ENCODE measurements at places on chromosomes 7 and 10.

- DNase-seq: no peak
Observed at GRCh38 chr7:154953006-154953684, 49.8 kb downstream of the PAXIP1 start.

DNA sequence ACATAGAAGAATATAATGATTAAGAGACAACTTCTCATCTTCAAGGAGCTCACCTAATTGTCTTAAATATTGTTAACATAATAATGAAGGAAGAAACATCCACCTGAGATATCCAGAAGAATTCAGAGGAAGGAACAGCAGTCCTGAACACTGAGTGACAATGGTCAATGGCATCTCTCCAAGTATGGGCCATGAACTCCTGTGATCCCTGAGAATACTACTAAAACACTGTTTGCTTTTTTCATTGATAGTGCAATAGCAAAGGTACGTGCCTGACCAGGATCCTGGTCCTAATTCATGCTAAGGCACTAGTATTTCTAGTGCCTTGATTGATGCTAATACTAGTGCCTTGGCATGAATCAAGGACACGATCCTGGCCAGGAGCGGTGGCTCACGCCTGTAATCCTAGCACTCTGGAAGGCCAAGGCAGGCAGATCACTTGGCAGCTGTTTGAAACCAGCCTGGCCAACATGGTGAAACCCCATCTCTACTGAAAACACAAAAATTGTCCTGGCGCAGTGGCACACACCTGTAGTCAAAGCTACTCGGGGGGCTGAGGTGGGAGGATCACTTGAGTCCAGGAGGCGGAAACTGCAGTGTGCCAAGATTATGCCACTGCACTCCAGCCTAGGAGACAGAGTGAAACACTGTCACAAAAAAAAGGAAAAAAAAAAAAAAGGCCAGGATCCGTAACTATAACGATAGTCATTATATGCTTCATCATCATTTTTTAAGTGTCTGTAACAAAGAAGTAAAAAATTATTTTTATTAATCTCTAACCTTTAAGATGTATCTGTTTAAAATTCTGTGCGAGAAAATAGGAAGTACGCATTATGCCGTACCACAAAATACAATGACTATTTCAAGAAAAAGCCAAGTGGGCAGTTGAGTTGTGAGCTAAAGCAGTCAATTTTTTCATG is 49.1 kb downstream of the SRPK2 start:
- DNase-seq: no peak

DNA sequence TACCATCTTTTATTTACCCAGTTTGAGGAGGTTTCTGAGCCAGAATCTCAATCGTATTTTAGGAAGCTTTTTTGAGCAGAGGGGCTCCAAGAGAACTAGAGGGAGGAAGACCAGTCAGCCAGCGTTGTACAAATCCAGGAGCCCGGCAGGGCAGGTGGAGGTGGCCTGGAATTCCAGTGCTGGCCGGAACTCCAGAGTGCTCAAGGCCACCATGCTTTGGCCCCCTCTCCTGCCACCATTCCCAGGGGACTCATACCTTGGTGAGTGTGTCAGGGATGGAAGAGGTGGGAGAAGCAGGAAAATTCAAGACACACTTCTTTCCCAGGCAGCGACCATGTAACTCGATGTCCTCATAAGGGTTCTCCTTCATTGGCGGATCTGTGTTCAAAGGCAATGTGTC is 55.3 kb downstream of the DENND2A start:
- no peak for DNase-seq

DNA sequence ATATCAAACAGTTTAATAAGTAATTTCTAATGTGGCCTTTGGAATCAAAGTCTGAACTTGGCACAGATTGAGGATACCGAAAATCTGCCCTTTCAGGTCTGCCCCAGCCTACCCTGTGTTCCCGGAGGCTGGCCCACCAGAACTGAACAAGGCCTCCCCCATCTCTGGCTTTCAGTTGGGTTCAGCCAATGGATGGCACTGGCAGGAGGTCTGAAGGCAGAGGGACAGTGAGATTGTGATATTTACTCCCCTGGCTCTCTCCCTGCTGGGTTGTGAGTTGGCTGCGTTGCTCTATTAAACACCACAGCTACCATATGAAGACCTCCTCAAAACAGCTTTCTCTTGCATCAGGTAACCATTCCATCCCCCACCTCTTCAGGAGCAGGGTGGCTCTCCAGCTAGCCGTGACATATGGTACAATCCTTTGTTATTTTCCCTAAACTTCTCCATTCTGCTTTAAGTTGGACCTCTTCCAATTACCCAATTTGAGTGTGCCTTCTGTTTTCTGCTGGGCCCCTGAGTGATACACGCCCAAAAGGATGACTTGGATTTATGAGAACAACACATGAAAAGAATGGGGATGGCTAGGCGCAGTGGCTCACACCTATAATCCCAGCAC is 28.1 kb downstream of the DNMBP start:
- peak; percentile 24 for DNase-seq

DNA sequence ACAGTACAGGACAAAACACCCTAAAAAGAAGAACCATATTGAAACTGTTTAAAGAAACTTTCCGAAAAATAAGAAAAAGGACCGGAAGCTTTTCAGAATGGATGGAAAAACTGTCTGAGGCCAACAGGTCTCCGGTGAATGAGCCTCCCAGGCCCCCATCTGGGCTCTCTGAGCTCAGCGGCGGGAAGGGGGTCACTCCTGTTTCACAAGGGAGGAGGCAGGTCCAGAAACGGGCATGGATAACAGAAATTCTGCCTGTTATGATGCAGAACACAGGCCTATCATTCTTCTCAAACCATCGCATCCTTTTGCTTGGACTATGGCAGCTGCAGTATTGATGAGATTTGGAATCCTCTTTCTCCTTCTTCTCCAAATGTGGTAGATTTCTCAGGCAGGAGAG is 58.9 kb upstream of the SHH start:
- no peak for DNase-seq

- no peak for DNase-seq
Observed at GRCh38 chr10:62626079-62626478, 178.4 kb upstream of the ADO start.

DNA sequence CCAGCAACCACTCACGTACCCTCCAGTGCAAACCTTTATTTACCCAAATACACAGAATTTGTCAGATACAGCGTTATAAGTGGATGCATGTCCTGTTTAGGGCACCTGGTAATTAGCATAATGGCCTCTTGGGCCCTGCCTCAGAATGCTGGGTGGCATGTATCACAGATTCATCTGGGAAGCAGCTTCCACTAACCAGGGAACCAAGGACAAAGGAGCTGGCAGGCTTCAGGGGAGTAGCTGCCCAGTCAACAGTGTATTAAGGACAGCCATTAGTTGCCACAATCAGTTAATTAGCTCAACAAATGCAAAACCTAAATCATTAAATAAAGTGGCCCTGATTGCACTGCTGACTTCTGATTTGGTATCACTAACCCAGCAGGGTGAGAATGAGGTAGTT is 105.7 kb downstream of the RAPGEF5 start:
- peak; percentile 14 for DNase-seq

- no peak for DNase-seq
Observed at GRCh38 chr10:7436490-7437100, 25.8 kb upstream of the SFMBT2 start.

DNA sequence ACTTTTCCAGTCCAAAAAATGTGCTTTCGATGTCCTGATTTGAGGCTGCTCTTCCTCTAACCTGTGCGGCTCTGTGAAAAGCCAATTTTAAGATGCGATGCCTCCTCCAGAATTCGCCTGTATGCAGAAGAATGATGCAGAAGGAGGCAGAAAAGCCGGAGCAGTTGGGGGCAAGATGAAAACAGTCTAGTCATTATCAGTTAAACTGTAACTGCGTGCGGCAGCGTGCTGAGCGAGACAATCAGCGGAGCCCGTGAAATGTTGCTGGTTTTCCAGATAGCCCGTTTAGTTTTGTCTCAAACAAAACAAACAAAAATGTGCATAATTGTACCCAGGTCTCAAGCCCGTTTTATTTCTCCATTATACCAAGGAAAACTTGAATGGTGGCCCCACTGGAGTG is 137.0 kb upstream of the FGFR2 start:
- no peak for DNase-seq

GRCh38 chr10:112984756-112985155 is 34.7 kb downstream of the TCF7L2 start:
- DNase-seq: no peak

GRCh38 chr7:47472444-47473157 is 109.3 kb downstream of the TNS3 start:
- no peak for DNase-seq

- DNase-seq: no peak
Observed at GRCh38 chr7:121484089-121484763, 88.1 kb upstream of the FAM3C start.

- DNase-seq: no peak
Observed at GRCh38 chr10:31456468-31456867, 137.5 kb downstream of the ZEB1 start.

GRCh38 chr10:30812018-30812851 is 182.7 kb upstream of the LYZL2 start:
- no peak for DNase-seq

DNA sequence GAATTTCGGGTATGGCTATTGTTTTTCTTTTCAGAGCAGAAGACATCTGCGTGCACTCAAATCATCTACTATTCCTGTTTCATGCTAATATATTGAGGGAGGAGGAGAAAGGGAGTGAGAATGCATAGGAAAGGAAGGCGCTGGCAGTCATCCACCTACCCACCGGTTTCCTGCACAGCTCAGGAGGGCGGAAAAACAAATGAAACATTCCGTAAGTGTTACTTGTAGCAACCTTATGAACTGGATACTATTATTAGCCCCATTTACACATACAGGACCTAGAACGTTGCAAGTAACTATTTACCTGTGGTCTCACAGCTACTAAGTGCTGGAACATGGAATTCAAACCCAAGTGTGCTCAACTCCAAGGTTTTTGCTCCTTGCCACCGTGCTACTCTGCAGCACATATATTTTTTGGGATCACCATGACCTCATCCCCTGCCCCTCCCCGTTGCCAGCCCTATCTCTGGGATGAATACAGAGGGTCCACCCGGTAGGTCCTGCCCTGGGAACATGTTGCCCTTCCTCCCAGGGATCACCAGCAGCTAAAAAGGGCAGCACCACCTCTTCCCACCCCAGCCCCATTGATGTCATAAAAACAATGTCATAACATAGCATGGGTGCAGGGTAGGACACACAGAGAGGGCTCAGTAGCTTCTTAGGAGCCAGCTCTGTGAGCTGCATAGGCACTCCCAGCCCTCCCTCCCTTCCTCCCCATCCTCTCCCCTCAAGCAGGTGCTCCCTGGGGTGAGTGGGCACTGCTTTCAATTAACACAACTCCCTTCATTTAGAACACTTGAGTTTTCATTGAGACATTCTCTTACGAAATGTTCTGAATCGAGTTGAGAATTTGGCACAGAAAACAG is 16.9 kb downstream of the GFRA1 start:
- no peak for DNase-seq

DNA sequence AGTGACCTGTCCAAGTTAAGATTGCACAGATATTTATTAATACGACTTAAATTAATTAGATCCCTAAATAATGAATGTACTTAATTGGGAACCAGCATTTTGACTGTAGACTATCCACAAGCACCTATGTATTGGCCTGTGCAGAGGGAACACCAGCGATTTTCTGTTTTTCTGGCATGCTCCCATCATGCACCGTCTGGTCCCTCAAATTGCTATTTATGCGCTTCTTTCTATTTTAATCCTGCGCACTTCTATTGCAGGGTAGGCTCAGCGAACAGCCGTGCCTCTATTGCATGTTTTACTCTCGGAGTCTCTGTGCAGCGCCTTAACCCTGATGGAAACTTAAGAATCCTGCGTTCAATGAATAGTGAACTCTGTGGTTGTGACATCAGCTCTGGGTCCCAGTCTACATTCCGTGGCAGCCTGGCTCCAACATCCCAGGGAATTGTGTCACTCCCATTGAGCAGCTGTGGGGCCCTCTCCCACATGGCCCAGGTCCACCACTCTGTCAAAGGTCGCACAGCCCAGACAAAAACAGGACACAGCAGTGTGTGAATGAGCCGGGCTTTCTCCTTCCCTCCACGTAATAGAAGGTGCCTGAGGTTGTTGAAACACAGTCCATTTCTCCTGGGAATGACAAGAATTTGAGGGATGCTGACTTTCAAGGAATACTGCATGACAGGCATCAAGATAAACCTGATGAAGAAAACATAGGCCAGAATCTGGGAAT is 239.7 kb upstream of the KLF6 start:
- DNase-seq: no peak

GRCh38 chr7:40455485-40455884 is 320.7 kb downstream of the SUGCT start:
- no peak for DNase-seq
